ENCODE measurements at places on chromosomes 11 and 22.

GRCh38 chr11:100328626-100329340 lies 358.3 kb upstream of the ARHGAP42 start:
- no peak for DNase-seq

- DNase-seq = peak; percentile 79
Measured at GRCh38 chr11:83819931-83820549, 533.9 kb upstream of the CCDC90B start.

- no peak for DNase-seq
Measured at GRCh38 chr22:29811377-29811776, 26.7 kb downstream of the ASCC2 start.

DNA sequence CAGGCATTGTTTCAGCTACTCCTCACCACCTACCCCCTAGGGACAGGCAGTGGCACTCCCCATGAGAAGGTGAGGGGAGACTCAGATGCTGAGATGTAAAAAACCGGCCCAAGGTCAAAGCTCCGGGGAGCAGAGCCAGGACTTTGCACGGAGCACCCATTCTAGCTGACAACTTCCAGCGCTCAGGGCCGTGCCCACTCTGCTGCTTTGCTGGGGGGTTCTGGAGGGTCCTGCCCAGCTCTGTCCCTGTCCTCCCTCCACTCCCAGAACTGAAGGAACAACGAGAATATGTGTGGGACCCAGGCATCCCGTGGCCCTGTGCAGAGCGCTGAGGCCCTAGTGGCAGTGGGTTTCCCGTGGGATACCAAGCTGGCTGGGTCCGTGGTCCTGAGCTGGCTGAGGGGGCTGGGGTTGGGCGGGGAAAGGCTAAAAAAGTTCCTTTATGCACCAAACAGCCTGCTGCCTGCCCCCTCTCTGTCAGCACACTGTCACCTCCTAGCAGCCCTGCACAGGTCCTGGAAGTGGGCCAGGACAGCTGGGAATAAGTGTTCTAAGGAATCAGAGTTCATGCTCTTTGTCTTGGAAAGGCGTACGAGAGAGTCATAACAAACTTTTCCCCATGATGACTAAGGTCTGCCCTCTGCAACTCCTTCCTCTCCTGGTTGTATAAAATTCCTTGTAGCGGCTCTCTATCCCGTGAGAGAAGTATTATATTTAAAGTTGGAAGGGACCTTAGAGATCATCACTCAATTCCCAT lies 1.9 kb downstream of the MS4A10 start:
- no peak for DNase-seq

All from hematopoietic multipotent progenitor cell treated with erythropoietin and hydrocortisone succinate and interleukin-3 and kit ligand, for 6 days (in vitro differentiated cells).